NCI-H460 (cell line): ENCODE measurements at places on chromosomes 4 and X.

GRCh38 chr4:80731436-80731835, 299.1 kb upstream of the BMP3 start:
- no peak for DNase-seq

DNA sequence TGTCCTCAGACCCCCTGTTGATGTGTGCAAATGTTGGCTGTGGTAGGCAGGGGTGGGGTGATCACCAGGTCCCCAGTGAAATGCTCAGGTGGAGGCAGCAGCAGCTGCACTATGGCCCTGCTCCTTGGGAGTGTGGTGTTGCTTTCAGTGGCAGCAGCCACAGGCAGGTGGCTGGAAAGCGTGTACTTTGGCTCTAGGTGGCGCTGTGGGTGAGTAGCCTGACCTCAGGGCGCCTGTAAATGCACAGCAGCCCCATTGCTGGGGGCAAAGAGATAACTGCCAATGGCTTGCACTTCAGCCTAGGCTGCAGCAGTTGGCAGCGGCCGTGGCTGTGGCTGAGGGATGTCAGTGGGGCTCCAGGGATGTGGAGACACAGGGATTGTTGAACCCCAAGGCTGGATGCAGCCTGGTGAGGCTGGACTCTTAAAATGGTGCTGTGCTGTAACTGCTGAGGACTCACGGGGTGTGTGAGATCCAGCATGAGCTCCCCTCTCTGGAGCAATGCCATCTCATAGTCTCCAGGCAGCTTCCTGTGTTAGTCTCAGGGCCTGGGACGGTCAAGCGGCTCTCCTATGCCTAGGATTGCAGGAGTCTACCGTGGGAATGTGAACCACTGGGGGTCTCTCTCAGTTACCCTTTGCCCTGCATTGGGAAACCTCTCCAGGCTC, 421.7 kb upstream of the HTR2C start:
- no peak for DNase-seq

DNA sequence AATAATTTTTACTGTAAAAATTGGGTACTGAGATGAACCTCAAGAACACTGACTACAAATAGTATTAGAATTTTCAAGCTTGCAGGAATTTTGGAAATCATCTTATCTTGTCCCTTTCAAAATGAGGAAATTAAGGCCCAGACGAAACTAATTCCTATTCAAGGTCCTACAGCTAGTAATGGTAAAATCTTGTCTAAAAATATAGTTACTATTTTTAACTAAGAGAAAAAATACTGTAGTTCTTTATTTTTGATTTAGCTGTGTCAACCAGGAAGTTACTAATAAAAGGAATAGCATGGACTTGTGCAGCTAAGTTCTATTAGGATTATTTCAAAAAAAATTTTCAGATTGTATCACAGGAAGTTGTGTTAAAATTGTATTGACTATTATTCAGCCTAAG, 12.7 kb downstream of the PRIMPOL start:
- DNase-seq: no peak

GRCh38 chr4:106773076-106773905, 262.8 kb downstream of the DKK2 start:
- no peak for DNase-seq

- DNase-seq: no peak
Observed at GRCh38 chr4:47968847-47969246, 47.6 kb downstream of the CNGA1 start.

DNA sequence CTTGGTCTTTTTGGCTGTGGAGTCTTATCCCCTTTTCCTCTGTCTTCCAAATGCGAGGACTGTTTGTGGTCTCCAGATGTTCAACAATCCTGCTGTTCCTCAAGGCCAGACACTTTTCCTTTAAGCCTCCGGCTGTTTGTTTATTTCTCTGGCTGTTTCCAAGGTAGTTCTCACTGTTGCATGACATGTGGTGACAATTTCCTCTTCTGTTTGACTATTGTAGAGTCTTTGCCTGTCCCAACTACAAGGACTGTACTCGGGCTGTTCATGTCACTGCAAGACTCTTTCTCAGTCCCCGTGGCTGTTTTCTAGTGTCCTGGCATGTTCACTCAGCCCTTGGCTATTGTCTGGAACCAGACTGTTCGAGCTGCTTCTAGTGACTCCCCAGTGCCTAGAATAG, 50.6 kb downstream of the ZNF157 start:
- DNase-seq: no peak

DNA sequence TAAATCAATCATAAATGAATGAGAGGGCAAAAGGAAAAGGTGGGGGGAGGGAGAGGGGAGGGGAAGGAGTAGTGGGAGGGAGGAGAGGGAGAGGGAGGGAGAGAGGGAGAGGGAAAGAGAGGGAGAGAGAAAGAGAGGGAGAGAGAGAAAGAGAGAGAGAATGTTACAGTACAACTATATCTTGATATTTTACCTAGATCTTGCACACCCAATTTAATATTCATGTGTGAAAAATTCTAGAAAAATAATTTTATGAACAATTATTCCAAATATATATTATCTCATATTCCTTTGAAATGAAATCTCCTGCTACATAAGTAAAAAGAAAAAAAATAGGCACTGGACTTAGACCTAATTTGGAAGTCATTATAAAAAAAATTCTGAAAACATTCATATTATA, 120.0 kb downstream of the SCLT1 start:
- no peak for DNase-seq

DNA sequence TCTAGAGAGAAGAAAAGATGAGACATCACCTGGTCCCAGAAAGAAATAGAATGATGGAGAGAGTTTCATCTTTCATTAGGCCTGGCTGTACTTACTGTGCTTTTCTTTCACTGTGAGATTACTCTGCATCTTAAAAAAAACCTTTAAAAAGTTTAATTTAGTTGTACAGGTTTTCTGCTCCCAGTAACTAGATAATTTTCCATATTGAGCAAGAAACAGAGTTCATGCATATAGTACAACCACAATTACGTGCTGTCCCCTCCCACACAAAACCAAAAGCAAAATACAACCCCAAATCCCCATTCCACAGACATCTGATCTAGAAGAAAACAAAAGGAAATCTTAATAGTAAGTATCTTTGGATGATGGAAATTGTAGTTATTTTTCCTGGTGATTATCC, 371.2 kb downstream of the SH2D1A start:
- no peak for DNase-seq
